Osteoblast (primary cell): ENCODE measurements at places on chromosomes 4 and X. TPM values are rescaled to one million over a fixed set of nuclear protein-coding genes. Genes with fewer than 3 reads are reported as not detected.

DNA sequence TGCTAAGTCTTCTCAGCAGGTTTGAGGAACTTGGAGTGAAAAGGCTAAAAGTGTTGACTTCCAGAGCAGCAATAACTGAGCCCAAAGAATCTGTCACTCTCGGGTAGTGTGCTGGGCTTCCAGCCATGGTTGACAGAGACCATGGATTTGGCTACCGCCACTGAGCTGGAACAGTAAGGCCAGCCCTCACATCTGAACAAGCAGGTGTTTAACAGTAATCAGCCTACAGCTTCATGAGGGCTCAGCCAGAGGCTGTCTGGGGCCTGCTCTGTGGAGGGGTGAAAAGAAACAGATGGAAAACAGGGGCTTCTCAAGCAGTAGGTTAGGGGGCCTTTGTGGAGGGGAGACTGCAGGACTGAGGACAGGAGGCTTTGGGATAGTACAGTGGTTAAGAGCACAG lies 14.9 kb downstream of the RASL11B start:
- DNase-seq: no peak

DNA sequence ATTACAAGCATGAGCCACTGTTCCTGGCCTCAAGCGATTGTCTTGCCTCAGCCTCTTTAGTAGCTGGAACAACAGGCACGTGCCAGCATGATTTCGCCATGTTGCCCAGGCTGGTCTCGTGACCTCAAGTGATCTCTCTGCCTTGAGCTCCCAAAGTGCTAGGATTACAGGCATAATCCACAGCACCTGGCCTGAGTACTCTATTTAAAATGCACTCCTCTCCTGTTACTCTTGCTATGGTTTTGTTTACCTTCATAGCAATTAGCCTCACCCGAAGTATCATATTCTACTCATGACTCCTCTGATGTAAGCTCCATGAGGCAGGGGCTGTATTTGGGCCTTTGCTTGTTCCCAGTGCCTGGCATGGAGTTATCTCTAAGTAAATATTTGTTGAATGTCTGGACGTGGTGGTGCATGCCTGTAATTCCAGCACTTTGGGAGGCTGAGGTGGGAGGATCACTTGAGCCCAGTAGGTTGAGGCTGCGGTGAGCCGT lies 92.5 kb upstream of the SLC34A2 start:
- peak; percentile 9 for DNase-seq

Gene APBB2
- 89.0 and 92.3 TPM in 2 replicates for total RNA-seq

Gene HSPA4L
- 4.0 and 4.7 TPM in 2 replicates for total RNA-seq
